ENCODE measurements at places on chromosomes 2 and 18.

- no peak for DNase-seq
Observed at GRCh38 chr2:67186871-67187270, 210.3 kb upstream of the ETAA1 start.

DNA sequence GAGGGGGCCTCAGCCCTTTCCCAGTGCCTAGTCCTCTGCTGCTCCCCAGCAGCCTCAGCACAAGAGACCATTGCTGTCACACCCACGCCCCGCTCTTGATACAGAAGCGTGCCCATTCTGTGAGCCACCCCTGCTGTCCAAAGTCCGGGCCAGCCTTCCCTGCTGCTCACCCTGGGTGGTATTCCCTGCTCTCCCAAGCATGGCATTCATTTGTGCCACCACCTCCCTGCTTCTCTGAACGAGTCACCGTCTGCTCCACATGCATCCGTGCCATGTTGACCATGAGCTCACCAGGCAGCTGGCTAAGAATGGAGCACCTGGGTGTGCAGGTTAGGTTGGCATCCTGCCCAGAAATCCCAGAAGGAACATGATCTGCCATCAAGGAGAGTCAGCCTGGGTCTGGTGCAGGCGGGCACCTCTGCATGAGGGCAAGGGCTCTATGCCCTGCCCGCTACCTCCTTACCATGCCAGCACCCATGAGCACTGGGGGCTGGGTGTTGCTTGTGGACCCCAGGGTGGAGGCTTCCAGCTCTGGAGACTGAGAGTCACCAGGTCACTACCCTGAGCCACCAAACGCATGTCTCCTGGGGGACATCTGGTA lies 63.0 kb downstream of the TWIST2 start:
- DNase-seq = no peak

- DNase-seq = no peak
Observed at GRCh38 chr2:9749546-9750223, 93.6 kb upstream of the TAF1B start.

DNA sequence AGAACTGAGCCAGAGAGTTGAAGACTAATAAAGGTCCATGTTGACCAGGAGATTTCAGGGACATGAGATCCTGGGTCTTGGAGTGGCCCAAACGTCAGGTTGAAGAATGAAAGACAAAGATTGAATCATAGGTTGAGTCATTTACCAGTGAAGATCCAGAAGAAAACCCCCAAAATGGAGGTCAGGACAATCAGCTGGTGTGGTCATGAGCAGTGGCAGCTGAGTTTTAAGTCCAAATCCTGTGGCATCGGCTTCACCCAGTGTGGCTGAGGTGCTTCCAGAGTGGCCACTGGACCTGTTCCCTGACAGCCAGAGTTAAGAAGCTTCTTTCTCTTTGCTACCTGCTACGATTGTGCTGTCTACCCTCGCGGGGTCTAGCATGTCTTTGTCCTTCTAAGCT lies 234.0 kb downstream of the BCL2 start:
- no peak for DNase-seq

DNA sequence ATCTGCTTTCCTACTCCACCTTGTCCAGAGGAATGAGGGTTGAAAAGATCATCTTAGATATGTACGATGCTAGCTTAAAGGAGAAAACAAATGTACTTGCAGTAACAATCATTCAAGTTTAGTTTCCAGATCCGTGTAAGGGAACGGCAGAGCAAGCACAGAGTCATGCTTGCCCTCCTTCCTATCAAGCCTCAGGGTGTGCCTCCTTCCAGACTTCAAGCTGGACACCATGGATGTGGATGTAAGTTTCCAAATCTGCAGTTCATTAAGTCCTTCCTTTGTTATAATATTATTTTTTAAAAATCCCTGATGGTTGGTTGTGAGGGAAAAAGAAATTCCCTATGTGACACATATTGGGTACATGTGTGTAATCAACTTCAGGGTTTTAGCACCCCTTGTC lies 238.9 kb upstream of the NT5C1B start:
- no peak for DNase-seq

- DNase-seq = no peak
Observed at GRCh38 chr2:65980531-65980930, 454.4 kb upstream of the MEIS1 start.

GRCh38 chr2:51291762-51292551 lies 260.0 kb upstream of the NRXN1 start:
- no peak for DNase-seq

GRCh38 chr2:108423502-108424251 lies 25.3 kb upstream of the GCC2 start:
- no peak for DNase-seq

DNA sequence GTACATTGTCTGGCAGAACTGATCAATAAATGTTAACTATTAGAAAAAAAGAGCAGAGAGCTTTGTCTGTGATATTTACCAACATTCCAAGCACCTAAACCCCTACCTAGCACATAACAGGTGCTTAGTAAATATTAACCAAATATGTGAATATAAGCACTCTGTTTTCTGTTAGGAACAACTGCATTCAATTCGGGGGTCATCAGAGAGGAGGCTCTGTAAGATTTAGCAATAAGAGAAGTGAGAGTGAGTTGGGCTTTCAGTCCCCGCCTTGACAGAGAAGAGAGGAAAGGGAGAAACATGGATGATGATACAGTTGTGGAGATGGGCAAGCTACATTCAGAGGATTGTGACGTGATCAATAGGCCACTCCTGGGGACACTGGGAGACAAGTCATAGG lies 47.7 kb downstream of the MYOM1 start:
- no peak for DNase-seq

DNA sequence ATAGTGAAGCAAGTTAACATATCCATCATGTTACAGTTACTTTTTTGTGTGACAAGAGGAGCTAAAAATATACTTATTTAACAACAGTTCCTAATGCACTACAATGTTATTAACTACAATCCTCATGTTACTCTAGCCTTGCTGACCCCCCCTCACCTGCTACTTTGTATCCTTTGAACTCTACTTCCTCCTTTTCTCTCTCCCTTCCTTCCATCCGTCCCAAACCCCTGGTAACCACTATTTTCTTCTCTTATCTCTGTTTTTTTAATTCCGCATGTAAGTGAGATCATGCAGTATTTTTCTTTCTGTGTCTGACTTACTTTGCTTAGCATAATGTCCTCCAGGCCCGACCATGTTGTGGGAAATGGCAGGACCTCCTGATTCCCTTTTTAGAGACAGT lies 59.4 kb downstream of the NPAS2 start:
- DNase-seq = no peak

DNA sequence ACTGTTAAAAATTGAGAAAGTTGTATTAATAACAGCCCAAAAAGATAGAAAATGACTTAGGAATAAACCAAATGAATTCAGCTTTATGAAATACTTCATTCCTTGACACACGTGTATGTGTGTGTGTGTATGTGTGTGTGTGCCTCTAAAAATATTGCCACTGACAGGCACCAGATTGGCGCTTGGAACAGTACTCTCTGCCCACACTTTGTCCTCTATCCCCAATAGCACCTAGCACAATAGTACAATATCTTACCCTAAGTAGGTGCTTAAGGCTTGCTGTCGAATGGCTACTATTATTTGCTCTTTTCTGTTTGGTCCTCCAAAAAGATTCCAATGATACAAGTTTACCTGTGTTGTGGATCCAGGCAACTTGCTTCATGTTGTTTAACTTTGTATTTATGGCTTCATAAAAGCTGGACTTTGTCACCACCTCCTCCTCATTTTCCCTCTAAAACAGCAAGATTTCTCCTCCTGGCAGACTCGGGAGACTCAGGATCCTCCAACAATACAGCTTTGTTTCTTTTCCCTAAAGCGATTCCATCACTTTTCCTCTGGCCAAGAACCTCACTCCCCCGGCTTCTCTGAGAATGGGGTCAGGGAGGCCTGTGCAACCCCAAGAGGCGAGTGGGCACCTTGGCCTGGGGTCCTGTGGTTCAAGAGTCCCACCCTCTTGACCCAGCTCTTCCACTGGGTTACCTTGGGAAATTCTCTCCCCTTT lies 43.3 kb upstream of the LCLAT1 start:
- DNase-seq = no peak

- no peak for DNase-seq
Observed at GRCh38 chr18:58223717-58224424, 179.8 kb downstream of the NEDD4L start.

GRCh38 chr2:79235135-79235534 lies 75.6 kb upstream of the REG3A start:
- peak; percentile 2 for DNase-seq

- no peak for DNase-seq
Observed at GRCh38 chr2:68411397-68412126, 46.5 kb downstream of the PLEK start.

DNA sequence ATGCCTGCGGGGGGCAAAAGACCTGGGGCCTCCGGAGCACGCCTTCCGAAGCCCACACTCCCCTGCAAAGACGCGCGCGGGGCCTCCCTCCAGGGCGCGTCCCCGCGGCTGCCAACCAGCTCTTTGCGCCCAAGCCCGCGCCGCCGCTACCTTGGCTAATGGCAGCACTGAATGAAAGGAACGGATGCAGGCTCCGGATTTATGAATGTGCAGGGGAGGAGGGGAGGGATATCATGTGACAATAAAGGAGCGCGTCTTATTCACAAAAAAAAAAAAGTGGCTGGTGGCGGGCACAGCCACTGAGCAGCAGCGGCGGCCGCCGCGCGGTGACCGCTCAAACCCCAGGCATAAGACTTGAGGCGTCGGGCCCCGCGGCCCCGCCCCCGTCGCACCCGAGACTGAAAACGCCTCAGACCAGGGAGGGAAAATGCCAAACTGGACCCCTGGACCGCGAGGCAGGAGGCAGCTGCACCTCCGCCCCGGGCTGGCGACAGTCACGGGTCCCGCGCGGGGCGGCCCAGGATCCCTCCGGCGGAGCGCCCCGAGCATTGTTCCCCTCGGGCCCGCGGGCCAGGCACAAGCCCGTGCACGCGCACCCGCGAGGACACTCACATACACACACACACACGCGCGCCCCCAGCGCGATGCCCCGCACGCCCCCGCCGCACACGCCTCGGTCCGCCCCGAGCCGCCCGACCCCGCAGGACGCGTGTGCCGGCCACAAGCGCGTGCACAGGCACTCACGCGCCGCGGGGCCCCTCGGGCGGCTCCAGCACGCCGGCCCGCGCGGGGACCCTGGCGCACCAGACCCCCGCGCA lies 1.6 kb downstream of the SPRED2 start:
- DNase-seq = peak; percentile 83

GRCh38 chr18:79746730-79747129 lies 51.0 kb upstream of the KCNG2 start:
- DNase-seq = no peak

DNA sequence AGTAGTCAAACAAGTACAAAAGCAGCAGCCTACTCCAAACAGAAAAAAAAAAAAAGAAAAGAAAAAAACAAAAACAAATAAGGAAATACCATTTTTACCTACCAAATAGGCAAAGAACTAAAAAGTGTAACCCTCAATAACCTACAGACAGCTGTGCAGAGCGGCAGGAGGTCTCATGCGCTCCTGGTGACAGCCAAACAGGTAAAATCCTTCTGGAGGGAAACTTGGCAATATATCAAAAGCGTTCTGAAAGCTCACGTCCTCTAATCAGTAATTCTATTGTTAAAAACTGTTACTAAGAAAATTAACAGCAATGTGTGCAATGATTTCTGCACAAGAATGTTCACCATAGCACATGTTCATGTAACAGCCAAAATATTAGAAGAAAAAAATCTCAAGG lies 105.6 kb downstream of the AFF3 start:
- DNase-seq = no peak

DNA sequence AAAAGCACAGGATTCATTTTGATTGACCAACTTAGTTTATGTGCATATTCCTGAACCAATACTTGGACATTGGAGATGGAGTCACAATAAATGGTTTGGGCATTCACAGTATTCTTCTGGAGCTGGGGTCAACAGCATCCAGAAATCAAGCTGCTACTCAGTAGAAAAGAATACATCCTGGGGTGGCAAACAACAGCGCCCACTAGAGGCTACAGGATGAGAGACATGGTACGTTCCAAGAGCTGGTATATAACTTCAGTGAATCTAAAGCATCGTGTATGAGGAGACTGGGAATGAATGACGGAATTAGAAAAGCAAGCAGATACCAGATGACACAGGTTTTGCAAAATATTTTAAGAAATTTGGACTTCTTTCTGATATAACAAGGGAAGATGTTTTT lies 142.9 kb upstream of the FIGN start:
- peak; percentile 10 for DNase-seq

GRCh38 chr18:12091538-12092141 lies 2.0 kb upstream of the ANKRD62 start:
- no peak for DNase-seq

- peak; percentile 31 for DNase-seq
Observed at GRCh38 chr2:88729061-88729745, 37.7 kb downstream of the RPIA start.

GRCh38 chr2:180010701-180011100 lies 3.6 kb upstream of the CWC22 start:
- no peak for DNase-seq

- DNase-seq = peak; percentile 68
Observed at GRCh38 chr18:26547646-26548414, 523 bp downstream of the KCTD1 start.

DNA sequence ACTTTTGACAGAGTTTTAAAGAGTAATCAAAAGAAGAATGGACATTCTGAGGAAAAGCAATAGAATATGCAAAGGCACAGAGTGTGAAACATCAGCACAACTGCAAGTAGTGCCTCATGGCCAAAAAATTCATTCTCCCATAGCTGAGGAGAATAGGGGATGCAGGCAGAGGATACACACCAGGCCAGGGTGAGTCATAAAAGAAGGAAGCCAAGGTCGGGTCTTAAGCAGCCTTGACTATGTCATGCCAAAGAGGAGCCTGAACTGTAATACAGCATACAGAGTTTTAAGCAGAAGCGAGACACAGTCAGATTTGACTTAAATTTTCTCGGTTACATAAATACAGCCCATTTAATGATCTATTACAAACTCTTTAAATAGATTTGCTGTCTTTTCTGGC lies 165.0 kb downstream of the LNPK start:
- no peak for DNase-seq

GRCh38 chr2:44843086-44843485 lies 98.4 kb upstream of the SIX3 start:
- DNase-seq = no peak

DNA sequence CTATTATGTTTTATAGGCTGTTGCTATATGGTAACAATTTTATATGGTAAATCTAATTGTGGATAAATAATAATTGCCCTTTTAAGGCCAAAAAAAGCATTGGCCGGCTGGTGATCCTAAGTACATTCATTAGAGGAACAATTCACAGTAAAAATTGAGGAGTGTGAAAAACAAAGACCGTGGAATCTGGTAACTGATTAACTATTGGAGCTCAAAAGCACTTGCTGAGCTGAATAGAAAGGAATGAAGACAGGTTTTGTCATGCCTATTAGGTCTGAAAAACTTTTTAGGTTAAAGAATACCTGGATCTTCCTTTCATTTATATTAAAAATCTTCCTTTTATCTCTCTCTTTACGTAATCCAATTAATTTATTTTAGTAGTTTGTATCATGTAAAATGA lies 18.5 kb upstream of the RBBP8 start:
- DNase-seq = no peak

All from hematopoietic multipotent progenitor cell treated with erythropoietin and hydrocortisone succinate and interleukin-3 and kit ligand, for 8 days (in vitro differentiated cells).